ENCODE measurements at places on chromosomes 2 and 18. TPM values are rescaled to one million over a fixed set of nuclear protein-coding genes. Genes with fewer than 3 reads are reported as not detected.

DNA sequence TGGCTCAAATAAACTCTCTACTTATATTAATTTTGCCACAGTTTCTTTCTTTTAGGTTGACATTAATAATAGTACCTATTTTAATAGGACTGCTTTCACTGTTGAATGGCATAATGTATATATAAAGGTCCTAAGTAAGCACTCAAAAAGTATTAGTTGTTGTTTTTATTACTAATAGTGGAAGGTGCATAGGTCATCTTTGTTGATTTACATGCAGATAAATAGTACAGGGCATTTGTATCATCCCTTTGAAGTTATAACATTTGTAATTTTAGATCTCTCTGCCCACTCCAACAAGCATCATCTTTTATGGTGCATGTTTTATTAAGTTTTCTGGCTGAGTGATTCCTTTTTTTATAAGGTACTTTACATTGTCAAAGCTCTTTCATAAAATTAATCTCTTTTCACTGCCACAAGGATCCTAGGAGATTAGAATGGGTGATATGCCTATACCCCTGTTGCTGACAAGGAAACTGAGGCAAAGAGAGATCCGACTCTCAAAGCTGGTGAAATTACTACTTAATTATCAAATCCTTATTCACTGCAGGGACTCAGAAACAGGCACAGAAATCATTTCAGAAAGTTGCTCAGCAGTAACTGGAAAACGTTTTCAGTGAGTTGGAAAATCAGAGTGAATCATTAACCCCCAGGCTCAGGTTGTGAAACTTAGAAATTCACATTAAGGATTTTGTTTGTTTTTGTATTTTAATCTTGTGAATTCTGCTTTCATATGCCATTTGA lies 299.6 kb downstream of the AGPS start:
- DNase-seq = no peak

RAB3GAP1 gene
- 61.1 TPM for total RNA-seq

TOGARAM2 gene
- under 0.01 TPM for total RNA-seq

UGT1A4 gene
- total RNA-seq = not detected

DNA sequence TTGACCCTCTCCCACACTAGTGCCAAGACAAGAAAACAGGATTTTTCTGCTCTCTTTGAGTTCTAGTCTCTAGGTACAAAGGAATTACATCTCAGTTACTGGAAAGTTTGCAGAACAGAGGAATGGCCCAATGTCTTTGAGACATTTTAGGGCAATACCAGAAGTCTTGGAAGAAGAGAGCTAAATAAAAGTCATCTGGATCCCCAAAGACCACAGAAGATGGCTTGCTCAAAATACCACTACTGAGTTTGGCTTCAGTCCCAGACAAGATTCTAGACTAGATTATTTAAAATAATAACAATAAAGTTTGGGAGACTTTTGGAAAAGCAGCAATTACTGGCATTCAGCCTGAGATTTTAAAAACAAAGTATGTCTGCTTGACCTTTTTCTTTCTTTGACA lies 61.9 kb upstream of the HK2 start:
- DNase-seq = no peak

GRCh38 chr18:28706397-28706796 lies 529.5 kb upstream of the CDH2 start:
- no peak for DNase-seq
